Activated T-helper 1 cell treated with anti-CD3 and anti-CD28 coated beads, Interleukin-12 subunit alpha, Interleukin-12 subunit beta, Interleukin-2, Interleukin-4 antibody, amounts not matched to agents 30 ng/mL and 10 ng/mL and 1 ng/mL, durations not matched to agents 14 hours and 24 hours and 36 hours (primary cell): ENCODE measurements at places on chromosomes 16 and 17. TPM values are rescaled to one million over a fixed set of nuclear protein-coding genes. Genes with fewer than 3 reads are reported as not detected.

DNA sequence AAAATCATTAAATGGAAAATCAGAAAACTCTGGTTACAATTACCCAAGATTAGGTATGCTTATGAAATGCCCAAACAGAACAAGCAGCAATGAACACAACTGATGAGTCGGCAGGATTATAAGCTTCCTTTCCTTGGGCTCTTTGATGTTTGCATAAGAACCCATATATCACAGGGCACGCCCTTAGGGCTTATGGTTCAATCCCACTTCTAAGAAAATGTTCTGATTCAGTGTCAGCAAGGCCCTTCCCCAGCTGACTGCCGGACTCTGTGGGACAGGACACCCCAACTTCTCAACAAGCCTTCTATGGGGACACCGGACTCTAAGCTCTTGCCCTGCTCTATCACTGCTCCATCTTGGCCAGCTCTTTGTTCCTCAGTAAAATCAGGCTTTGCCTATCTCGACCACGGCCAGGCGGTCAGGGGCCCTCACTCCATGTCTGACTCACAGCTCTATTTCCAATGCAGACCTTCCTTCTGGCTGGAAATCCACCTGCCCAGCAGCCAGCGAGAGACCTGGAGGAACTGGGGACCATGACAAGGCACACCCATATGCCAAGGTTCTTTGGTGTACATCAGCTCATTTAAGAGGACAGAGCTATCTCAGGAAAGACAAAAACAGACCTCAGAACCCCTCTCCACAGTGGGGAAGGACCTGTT is 26.8 kb downstream of the LITAFD start:
- no peak overlapping the region for H3K4me3 ChIP-seq
- H3K36me3 ChIP-seq: peaks cover 52% of the 10 kb centered on the region
- no peaks in the 10 kb centered on the region for H3K27me3 ChIP-seq
- no peak for DNase-seq
- H3K27ac ChIP-seq: peak overlapping the region; percentile 76

DNA sequence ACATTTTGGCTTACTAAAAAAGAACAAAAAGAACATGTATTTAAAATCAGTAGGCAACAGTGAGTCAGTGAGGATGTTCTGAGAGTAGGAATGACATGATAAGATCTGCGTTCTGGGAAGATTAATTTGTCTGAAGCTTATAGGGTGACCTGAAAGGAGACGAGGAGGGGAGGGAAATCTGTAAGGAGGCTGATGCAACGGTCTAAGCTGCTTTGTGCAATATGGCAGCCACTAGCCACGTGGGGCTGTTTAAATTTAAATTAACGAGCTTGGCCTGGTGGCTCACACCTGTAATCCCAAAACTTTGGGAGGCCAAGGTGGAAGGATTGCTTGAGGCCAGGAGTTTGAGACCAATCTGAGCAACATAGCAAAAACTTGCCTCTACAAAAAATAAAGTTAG is 181.6 kb upstream of the CACNG3 start:
- H3K27ac ChIP-seq: no peak overlapping the region
- no peak for DNase-seq
- peaks cover 2% of the 10 kb centered on the region for H3K36me3 ChIP-seq
- H3K27me3 ChIP-seq: no peaks in the 10 kb centered on the region
- no peak overlapping the region for H3K4me3 ChIP-seq

- no peak for DNase-seq
- no peak overlapping the region for H3K4me3 ChIP-seq
- peaks cover 8% of the 10 kb centered on the region for H3K4me1 ChIP-seq
- no peak overlapping the region for H3K27ac ChIP-seq
Observed at GRCh38 chr17:81901167-81902022, 643 bp upstream of the NPB start.

GRCh38 chr17:72643575-72644216 is 448.8 kb downstream of the SLC39A11 start:
- no peak overlapping the region for H3K27ac ChIP-seq
- no peaks in the 10 kb centered on the region for H3K4me1 ChIP-seq
- no peaks in the 10 kb centered on the region for H3K36me3 ChIP-seq
- H3K4me3 ChIP-seq: no peak overlapping the region

DNA sequence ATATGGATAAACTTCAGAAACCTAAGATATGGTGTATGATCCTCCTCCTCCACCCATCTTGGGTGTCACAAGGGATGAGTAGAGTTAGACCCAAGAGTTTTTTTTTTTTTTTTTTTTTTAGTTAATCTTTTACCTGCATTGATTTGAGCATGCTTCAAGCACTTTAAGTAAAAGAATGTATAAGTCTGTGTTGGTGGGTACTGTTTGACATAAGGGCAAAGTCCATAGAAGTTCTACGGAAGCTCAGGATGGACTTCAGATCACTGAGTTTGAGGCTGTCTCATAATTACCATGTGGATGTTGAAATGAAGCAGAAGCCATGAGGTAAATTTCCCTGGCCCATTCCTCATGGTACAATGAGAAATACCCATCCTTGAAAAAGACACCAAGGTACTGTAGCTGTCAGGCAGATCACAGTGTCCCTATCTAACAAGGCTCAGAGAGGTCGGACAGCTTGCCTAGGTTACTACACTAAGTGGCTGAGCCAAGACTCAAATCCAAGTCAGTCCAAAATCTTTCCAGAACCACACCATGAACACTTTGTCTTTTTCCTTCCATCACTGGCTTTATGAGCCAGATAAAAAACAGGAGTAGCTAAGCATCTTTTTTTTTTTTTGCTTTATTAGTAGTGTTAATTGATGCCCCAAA is 962.8 kb downstream of the CDH11 start:
- no peak overlapping the region for H3K4me3 ChIP-seq
- no peak overlapping the region for H3K27ac ChIP-seq
- no peaks in the 10 kb centered on the region for H3K4me1 ChIP-seq
- H3K27me3 ChIP-seq: no peaks in the 10 kb centered on the region
- no peaks in the 10 kb centered on the region for H3K36me3 ChIP-seq

DNA sequence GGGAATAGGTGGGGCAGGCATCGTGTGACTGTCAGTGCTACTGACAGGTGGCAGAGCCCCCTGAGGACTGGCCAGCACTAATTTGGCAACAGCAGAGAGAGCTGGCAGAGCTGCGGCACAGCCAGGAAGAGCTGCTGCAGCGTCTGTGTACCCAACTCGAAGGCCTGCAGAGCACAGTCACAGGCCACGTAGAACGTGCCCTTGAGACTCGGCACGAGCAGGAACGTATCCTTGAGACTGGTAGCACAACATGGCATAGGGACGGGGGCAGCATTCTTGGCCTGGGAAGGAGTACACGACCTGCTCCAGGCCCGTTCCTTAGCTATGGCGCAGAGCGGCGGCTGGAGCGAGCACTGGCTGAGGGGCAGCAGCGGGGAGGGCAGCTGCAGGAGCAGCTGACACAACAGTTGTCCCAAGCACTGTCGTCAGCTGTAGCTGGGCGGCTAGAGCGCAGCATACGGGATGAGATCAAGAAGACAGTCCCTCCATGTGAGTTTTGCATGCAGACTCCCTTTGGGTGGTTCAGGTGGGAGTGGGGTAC is 3.0 kb upstream of the NRN1L start:
- H3K4me1 ChIP-seq: no peaks in the 10 kb centered on the region
- DNase-seq: no peak
- no peak overlapping the region for H3K27ac ChIP-seq
- H3K27me3 ChIP-seq: no peaks in the 10 kb centered on the region
- peaks cover 56% of the 10 kb centered on the region for H3K36me3 ChIP-seq

DNA sequence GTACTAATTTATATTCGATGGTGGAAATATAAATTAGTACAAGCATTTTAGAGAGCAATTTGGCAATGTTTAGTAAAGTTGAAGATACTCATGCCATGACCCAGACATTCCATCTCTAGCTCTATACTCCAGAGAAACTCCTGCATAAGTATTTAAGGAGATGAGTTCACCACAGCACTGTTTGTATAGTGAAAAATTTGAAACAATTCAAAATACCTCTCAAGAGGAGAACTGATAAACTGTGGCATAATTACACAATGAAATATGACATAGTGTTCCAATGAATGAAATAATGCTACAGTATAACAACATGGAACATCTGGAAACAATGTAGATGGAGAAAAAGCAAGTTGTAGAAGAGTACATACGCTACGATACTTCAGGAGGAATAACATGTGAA is 48.6 kb upstream of the IRX3 start:
- no peaks in the 10 kb centered on the region for H3K4me1 ChIP-seq
- no peak overlapping the region for H3K27ac ChIP-seq
- H3K4me3 ChIP-seq: no peak overlapping the region
- no peaks in the 10 kb centered on the region for H3K36me3 ChIP-seq
- peaks cover 11% of the 10 kb centered on the region for H3K27me3 ChIP-seq

GRCh38 chr17:71184716-71185115 is 936.1 kb upstream of the SOX9 start:
- no peak overlapping the region for H3K27ac ChIP-seq
- no peak for DNase-seq
- no peaks in the 10 kb centered on the region for H3K4me1 ChIP-seq
- H3K4me3 ChIP-seq: no peak overlapping the region

- H3K36me3 ChIP-seq: no peaks in the 10 kb centered on the region
- H3K4me1 ChIP-seq: peaks cover 20% of the 10 kb centered on the region
- no peak for DNase-seq
- H3K27ac ChIP-seq: peak overlapping the region; percentile 90
- H3K27me3 ChIP-seq: peaks cover 2% of the 10 kb centered on the region
Observed at GRCh38 chr17:18225642-18226283, 328 bp downstream of the LLGL1 start.

GRCh38 chr17:45405250-45406086 is 27.2 kb downstream of the ARHGAP27 start:
- peaks cover 32% of the 10 kb centered on the region for H3K36me3 ChIP-seq
- H3K4me1 ChIP-seq: peaks cover 29% of the 10 kb centered on the region
- H3K27ac ChIP-seq: no peak overlapping the region
- H3K27me3 ChIP-seq: no peaks in the 10 kb centered on the region

- H3K27ac ChIP-seq: no peak overlapping the region
- H3K27me3 ChIP-seq: no peaks in the 10 kb centered on the region
- DNase-seq: no peak
- H3K4me3 ChIP-seq: no peak overlapping the region
- peaks cover 13% of the 10 kb centered on the region for H3K4me1 ChIP-seq
- H3K36me3 ChIP-seq: peaks cover 5% of the 10 kb centered on the region
Observed at GRCh38 chr16:53908731-53909130, 204.8 kb downstream of the FTO start.

The PERCC1 gene
- total RNA-seq: not detected in 2 replicates

The FOXL1 gene
- total RNA-seq: 0.05 TPM in 1 of 2 replicates, not detected in the other

The SSTR5 gene
- total RNA-seq: not detected in 2 replicates

The FAM20A gene
- not detected in 2 replicates for total RNA-seq

The NECAB2 gene
- total RNA-seq: not detected in 2 replicates
